ENCODE measurements at places on chromosomes 5 and 9.

- DNase-seq = peak; percentile 67
Observed at GRCh38 chr5:123344816-123345426, 78.3 kb downstream of the CEP120 start.

DNA sequence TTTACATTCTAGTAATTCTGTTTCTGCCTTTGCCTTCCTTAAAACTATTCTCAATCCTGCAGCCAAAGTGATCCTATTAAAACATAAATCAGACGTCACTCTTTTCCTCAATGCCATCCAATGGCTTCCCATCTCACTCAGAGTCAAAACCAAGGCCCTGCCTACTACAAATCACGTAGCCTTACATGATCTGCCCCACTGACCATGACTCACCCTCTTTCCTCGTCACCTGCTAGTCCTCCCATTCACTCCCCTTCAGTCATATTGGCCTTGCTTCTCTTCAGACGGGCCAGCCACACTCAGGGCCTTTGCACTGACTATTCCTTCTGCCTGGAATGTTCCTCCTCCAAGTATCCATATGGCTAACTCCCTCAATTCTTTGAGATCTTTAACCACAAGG lies 39.0 kb upstream of the DMXL1 start:
- no peak for DNase-seq

- no peak for DNase-seq
Observed at GRCh38 chr5:56359809-56360685, 126.9 kb upstream of the ANKRD55 start.

DNA sequence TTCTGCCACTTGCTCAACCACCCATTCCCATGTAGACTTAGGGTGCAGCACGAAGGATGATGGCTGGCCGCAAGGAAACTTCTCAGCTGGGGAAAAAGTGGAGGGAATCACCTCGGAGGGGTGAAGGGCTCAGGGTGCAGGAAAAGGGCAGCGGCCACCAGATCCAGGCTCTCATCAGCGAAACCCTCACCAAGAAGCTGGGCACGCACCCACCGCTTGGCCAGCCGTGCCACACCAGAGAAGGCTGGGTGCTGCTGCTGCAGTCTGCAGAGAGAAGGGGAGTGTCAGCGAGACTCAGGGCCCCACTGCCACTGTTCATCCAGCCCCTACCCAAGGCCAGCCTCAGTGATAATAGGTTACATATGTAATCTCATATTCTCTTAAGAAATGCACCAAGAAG lies 8.6 kb downstream of the NOL6 start:
- no peak for DNase-seq

GRCh38 chr5:135062216-135063055 lies 28.4 kb upstream of the PITX1 start:
- DNase-seq = no peak

DNA sequence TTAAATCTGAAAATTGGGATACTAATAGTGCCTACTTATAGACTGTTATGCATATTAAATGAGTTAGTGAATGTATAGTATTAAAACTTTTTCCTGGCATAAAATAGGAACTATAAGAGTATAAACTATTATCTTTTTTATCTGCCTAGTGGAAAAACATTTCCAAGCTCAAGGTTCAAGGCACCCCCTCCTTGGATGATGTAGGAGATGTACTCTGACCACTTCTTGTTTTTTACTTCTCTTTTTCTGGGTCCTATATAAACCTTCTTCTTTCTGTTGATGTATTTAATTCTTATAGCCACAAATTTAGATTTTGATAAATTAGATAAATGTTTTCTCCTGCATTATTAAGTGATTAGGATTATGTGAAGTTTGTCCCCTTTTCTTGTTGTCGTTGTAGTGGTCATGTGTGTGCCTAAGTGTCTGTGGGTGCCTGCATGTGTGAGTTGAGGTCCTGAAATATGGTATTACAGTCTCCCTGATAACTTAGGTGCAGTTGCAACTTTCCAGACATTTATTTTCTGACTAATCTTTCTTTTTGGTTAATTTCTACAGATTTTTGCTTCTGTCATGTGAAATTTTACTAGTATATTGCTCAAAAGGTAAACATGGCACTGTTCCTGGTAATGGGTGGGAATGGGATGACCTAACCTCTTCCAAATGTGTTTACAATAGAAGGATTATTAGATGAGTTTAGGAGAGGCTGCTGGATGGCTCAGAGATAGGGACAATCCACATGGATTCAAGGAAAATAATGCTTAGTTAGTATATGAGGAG lies 160.8 kb upstream of the CDKN2B start:
- no peak for DNase-seq

DNA sequence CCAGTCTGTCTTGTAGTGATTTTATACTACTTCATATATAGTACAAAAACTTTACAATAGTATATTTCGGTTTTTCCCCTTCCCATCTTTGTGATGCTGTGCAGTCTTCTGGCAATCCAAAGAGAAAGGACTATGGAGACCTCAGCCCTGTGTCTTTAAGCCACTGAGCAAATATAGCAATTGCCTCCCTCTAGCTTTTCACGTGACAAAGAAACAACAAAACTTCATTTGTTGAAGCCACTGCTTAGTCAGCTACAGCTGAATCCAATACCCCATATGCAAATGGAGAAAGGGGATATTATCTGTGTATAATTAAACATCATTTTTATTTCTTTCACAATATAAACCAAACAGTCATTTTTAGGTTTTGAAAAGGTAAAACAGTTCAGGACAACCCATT lies 142.8 kb upstream of the STK32A start:
- no peak for DNase-seq

DNA sequence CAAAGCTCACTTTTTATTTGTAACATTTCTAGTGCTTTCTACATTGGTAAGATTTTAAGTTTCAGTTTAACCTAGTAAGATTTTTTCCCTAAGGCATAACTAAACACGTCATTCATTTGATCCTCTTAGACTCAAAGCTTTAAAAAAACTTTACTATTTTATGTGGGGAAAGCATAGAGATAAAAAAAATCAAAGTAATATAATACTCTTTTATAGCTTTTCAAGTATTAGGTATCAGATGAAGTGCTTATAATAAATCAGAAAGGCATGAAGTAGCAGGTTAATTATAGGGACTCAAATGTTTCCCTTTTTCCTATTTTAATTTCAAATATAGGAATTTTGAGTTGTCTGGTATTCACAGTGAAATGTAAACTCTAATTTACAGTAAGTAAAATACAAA lies 68.0 kb upstream of the POU5F2 start:
- DNase-seq = no peak

GRCh38 chr9:76433836-76434235 lies 25.1 kb upstream of the GCNT1 start:
- no peak for DNase-seq

DNA sequence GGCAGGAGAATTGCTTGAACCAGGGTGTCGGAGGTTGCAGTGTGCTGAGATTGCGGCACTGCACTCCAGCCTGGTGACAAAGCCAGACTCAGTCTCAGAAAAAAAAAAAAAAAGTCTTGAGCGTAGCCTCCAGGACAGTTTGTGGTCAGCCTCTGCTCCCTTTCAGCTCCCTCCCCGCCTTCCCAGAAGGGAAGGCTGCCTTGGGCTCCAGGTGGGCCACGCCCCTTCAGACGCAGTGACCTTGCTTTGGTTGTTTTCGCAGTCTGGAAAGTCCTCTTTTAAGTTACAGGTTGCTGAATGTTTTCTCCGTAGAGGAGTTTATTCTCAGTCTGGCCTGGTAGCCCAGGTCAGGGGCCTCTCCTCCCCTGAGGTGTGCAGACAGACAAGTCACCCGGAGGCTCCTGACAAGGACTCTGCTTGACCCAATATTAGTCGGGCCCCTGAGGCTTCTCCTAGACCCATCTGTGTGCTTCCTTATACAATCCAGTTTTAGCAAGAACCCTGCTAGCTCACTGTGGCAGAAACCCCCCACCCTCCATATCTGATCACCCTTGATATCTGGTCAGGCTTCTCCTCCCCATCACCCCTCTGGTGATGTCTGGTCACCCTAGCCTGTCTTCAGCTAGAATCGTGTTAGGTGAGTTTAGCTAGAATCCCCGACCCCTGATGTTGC lies 31.6 kb upstream of the N4BP3 start:
- DNase-seq = no peak

DNA sequence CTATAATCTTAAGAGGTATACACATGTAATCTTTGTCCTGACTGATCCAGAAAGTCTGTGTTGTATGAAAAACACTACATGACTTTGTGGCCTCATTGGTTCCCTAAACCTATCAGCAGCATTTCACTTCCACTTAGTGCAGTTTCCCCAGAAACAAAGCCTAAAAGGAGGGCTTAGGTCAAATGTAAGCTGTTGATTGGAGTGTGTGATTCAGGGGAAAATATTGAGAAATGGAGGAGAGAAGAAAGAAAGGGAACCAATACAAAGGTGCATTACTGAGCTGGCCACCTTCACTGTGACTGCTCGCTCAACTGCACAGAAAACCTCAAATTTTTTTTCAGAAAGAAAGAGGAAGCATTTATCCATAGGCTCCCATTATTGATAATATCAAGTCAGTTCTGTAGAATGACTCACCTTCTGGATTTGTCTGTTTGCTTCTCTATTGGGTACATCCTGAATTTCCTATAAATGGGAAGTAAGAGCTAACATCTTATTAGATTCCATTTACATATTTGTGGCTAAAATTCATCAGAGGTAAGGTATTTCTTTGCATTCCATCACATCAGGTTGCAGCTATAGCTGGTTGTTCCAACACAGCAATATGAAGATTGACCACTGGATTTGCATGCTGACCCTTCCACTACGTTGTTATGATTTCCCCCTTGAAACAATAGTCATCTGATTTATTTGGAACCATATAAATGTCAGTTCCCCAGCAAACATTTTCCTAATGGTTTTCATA lies 10.3 kb upstream of the FST start:
- no peak for DNase-seq

DNA sequence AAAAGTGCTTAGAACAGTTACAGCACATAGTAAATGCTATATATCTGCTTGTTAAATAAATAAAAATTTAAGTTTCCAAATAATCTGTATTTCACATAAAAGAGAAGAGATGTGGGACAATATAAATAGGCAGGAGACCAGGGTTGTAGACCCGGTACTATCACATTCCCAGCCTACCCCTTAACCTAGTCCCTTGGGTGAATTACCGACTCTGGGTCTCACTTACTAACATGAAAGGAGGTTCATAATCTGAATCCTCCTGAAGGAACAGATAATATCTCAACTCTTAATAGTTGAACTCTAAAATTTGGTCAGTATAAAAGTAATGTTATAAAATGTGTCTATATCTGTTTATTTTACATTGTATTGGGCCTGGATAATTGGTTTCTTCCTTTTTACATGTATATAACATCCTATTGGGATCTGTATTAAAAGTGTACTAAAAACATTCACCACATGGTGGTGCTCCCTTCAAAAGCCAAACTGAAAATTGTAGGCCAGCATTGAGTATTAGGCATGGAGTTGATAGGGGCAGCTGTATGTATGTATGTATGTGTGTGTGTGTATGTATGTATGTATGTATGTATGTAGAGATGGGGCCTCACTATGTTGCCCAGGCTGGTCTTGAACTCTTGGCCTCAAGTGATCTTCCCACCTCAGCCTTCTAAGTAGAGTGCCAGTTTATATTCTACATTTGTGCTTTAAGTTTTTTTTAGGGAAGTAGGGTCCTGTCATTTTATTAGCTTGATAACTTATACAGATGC lies 64.2 kb upstream of the ABL1 start:
- DNase-seq = peak; percentile 86

DNA sequence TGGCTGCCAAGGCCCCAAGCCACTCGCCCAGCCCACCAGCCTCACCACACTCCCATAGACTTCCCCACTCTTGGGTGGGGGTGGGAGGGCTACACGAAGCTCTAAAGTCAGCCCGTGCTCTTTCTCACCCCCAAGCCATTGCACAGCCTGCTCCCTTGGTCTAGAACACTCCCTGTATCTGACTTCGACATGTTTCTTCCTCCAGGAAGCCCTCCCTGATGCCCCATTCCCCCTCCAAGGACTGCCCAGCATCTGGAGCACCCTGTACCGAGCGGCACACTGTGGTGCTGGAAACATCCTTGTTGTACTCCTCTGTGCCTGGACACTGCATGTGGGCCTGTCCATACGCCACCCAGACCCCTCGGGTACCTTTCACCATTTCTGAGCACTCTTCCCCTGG lies 49.4 kb upstream of the KCNMB1 start:
- no peak for DNase-seq

DNA sequence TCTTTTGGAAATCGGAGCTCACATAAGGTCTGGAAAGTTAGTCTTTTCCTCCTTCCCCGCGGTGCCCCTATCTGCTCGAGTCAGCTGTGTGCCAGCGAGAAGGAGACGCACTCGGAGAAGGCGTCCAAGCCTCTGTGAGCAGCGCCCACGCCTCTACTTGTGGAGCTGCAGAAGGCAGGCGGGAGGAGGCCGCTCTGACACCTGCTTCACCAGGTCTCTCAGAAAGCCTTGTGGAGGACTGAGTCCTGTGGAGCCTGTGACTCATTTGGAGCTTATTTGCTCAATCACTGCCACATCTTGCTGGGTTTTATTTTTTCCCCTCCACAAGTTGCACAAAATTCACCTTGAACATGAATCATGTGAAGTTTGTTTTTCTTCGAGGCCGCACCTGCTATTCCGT lies 117.5 kb downstream of the IRX2 start:
- no peak for DNase-seq

DNA sequence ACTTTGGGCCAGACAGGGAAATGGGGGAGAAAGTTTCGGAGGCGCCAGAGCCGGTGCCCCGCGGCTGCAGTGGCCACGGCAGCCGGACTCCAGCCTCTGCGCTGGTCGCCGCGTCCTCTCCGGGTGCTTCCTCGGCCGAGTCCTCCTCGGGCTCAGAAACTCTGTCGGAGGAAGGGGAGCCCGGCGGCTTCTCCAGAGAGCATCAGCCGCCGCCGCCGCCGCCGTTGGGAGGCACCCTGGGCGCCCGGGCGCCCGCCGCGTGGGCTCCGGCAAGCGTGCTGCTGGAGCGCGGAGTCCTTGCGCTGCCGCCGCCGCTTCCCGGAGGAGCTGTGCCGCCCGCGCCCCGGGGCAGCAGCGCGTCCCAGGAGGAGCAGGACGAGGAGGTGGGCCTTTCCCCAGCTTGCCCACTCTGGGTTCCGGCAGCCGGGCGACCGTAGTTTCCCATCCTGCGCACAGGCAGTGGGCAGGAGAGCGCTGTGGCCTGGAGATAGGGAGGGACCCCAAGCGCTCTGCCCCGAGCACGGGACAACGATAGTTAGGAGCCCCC lies 516 bp downstream of the MAST4 start:
- no peak for DNase-seq

GRCh38 chr5:72307573-72307967 lies 12.5 kb downstream of the MRPS27 start:
- no peak for DNase-seq

- DNase-seq = peak; percentile 76
Observed at GRCh38 chr9:137441289-137441934, at the start of gene ENTPD8. Gene ENTPD8, minus strand, starts transcription at chr9:137441357. Its CDS starts 3,072 bp downstream, at chr9:137438285.

- no peak for DNase-seq
Observed at GRCh38 chr9:126869368-126869767, 8.9 kb downstream of the ZBTB34 start.

- no peak for DNase-seq
Observed at GRCh38 chr9:91111876-91112275, 249.8 kb downstream of the AUH start.

Data from eye (tissue), 1 donor.